Stimulated activated CD8-positive, alpha-beta memory T cell treated with anti-CD3 and anti-CD28 coated beads, Interleukin-15, amount 100 ng/mL, for 4 hours (primary cell): ENCODE measurements at places on chromosomes 6 and 20.

DNA sequence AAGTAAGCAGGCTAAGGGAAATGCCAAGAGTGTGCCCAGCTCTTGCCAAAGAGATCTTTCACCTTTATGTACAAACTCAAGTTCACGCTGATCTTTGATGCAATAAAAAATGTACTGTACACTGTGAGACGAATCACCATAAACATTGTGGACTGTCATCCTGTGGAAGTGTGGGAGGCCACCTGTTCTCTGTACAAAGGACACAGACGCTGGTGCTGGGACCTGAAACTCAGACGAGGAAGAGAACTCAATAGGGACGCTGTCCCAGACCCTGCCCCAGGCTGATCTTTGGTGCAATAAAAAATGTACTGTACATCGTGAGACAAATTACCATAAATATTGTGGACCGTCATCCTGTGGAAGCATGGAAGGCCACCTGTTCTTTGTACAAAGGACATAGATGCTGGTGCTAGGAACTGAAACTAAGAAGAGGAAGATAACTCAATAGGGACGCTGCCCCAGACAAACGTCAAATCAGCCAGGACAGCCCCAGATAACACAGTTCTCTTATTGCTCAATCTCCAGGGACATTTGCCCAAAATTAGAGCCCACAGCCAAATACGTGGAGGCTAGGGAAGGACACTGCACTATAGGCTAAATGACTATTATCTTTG lies 312.7 kb upstream of the SGK1 start:
- DNase-seq = no peak

DNA sequence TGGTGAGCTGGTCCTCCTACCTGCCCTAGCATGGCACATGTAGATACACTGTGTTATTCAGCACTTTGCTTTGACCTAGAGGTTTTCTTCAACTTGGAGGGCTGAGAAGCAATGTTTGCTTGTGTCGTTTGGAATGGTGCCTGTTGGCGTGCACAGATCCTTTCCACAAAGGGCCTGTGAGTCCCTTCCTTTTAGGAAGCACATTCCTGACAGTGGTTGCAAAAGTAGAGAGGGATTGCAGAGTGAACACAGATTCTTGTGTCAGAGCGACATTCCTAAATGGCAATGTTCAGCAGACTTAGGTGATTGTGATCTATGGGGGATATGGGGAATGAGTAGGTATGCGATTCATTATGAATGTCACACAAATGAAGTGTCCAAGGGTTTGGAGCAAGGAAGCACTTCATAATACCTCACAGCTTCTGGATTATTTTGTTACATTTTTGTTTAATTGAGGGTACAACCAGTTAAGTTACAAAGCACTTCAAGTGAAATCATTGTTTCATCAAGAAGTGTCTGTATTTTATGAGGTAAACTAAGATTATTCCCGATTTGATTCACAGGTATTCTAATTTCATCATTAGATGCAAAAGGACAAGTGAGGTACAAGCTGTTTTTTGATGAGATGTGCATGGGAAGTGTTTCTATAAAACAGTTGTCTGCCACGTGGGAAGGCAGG lies 713 bp upstream of the RNF144B start:
- DNase-seq = no peak

DNA sequence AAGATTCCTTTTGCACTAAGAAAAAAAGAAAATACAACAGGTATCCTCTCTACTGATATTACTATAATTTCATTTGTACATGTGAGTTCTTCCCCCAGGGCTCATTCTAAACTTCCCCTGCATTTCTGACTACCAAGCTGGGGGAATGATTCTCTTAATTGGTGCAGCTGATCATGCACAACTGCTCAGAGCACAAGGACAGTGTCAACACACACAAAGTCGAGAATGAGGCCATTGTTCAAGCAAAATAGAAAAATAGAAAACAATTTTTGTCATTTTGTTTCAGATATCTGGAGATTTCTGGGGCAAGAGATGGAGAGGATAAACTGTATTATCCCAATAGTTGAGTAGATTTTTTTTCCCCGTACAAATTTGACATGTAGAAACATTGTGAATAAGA lies 236.3 kb downstream of the HAO1 start:
- no peak for DNase-seq

GRCh38 chr6:10970731-10971130 lies 73.4 kb downstream of the ELOVL2 start:
- no peak for DNase-seq

DNA sequence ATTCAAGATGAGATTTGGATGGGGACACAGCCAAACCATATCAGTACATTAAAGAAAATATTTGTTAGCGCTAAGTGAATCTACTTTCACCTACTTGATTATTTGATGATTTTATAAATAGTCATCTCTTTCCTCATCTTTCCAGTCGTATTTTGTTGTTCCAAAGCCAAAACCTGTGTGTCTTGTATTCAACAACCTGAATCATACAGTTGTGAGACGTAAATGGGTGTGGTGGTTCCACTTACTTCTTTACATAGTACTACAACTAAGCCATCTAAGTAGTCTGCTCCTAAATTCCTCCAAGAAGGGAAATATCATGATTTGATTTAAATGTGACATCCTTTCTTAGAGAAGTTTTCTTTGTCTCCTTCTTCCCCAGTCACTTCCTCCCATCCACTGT lies 132.8 kb downstream of the ESR1 start:
- no peak for DNase-seq

DNA sequence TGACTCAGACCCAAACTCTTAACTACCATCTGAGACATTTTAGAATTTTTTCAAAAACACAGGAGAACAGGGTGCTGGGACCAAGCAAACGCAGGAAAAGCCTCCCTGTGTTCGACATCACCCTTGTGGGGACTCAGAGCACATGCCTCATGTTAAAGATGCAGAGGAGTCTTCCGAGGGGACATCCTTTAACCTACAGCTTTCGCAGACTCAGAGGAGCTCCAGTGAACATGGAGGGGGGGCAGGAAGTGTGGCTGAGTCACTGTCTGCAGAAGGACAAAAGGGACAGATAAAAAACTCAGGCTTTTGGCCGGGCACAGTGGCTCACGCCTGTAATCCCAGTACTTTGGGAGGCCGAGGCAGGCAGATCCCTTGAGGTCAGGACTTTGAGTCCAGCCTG lies 15.1 kb downstream of the BMP7 start:
- DNase-seq = no peak

- DNase-seq = no peak
Measured at GRCh38 chr20:45704969-45705637, at the start of gene WFDC10B. Gene WFDC10B (minus strand): TSS chr20:45705019. CDS start chr20:45685992, 19,027 bp downstream.

DNA sequence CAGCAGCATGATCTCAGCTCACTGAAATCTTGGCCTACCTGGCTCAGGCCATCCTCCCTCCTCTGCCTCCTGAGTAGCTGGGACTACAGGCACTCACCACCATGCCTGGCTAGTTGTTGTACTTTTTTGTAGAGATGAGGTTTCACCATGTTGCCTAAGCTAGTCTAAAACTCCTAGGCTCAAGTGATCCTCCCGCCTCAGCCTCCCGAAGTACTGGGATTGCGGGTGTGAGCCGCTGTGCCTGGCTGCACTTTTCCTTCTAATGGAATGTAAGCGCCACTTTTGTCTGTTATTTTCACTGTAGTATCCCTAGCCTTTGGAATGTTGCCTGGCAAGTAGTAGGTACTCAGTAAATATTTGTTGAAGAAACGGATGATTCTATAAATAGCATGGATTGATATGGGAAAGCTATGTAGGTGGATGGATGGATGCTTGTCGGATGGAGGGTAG lies 10.4 kb upstream of the TRIB3 start:
- no peak for DNase-seq

DNA sequence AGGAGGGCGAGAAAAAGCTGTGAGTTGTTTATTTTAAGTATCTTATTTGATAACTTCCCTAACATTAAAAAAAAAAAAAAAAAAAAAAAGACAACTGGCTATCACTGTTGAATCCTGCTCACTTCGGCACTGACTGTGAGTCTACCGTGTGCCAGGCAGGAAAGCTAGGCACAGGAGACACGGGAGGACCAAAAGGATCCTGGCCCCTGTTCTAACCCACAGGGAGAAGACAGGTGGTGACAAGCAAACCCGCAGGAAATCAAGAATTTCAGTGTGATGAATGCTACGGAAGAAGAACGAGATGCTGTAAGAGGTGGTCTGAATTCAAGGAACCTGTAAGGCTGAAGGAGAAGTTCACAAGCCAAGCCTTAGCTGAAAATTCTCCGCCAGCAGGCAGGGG lies 94.7 kb upstream of the NFATC2 start:
- DNase-seq = no peak

DNA sequence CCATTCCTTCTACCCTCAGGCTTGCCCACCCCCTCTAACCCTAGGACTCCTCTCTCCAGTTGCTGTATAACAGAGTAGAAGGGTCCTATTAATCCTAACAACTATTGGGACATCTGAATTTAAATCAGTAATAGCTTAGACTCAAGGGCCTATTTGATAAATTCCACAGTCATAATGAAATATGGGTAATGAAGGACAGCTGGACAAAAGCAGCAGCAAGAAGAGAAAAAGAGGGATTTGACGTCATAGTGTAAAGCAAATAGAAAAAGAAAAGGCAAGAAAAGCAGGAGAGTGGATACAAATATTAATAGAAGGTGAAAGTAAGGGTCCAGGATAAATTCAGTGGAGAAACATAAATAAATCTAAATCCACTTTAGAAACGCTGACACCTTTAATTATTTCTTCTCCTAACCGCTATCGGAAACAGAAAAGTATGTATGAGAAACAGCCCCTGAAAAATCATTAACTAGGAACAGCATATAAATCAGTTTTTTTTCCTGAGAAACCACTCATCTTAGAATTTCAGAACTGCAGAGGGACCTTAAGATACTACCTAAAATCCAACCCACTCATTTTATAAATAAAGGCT lies 12.8 kb downstream of the FKBP5 start:
- DNase-seq = no peak

DNA sequence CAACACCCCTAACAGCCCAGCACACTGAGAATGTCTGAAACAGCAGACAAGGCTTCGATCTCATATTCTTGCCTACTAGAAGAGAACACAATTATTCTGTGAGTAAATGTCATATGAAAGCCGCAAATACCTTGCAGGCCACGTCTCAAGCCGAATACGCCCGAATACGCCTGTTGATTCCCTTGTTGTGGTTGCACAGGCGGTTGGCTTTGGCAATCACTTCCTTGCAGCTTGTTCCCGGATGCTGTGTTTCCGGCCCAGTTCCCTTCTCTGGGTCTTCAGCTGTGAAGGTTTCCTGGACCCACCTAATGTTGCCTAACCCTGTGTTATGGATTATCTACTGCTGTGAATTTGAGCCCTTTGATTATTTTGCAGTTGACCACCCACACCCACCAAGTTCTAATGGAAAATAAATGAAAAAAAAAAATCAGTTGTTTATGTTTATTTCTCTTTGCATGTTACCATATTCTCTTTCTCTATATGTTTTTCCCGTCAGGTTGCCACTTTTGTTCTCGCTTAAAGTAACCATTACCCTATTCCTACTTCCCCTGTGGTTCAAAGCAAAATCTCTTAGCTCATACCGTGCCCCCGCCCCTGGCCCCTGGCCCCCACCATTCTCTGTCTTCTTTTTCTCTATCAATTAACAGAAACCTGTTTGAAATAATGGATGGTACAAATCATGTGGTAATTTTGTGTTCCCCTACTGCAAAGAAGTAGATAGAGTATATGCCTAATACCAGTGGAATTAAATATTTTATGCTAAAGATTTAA lies 172.4 kb downstream of the ADGB start:
- DNase-seq = peak; percentile 0

- DNase-seq = no peak
Measured at GRCh38 chr6:10268611-10269310, 146.1 kb downstream of the TFAP2A start.

- DNase-seq = no peak
Measured at GRCh38 chr6:148443798-148444560, 101.3 kb downstream of the SASH1 start.

GRCh38 chr20:43750774-43751166 lies 24.0 kb upstream of the GTSF1L start:
- DNase-seq = no peak

- DNase-seq = no peak
Measured at GRCh38 chr6:61193771-61194170, 1092.3 kb downstream of the KHDRBS2 start.

GRCh38 chr6:142279350-142280180 lies 22.2 kb upstream of the ADGRG6 start:
- DNase-seq = no peak

DNA sequence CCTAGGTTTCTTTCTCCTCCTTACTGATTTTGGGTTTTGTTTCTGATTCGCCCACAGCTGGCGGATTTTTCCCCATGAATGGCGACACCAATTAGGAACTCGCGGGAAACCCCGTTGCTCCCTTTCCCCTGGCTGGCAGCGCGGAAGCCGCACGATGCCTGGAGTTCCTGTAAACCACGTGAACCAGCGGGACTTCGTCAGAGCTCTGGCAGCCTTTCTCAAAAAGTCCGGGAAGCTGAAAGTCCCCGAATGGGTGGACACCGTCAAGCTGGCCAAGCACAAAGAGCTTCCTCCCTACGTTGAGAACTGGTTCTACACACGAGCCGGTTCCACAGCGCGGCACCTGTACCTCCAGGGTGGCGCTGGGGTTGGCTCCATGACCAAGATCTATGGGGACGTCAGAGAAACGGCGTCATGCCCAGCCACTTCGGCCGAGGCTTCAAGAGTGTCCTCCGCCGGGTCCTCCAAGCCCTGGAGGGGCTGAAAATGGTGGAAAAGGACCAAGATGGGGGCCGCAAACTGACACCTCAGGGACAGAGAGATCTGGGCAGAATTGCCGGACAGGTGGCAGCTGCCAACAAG lies 3.2 kb upstream of the SEC23B start:
- no peak for DNase-seq

- DNase-seq = no peak
Measured at GRCh38 chr20:43363506-43363905, 94.2 kb upstream of the SRSF6 start.

GRCh38 chr6:32127409-32127716 lies 683 bp downstream of the ATF6B start:
- no peak for DNase-seq

GRCh38 chr6:7143476-7143974 lies 35.8 kb downstream of the RREB1 start:
- DNase-seq = no peak

- DNase-seq = no peak
Measured at GRCh38 chr6:38141716-38142115, 322.2 kb downstream of the ZFAND3 start.

DNA sequence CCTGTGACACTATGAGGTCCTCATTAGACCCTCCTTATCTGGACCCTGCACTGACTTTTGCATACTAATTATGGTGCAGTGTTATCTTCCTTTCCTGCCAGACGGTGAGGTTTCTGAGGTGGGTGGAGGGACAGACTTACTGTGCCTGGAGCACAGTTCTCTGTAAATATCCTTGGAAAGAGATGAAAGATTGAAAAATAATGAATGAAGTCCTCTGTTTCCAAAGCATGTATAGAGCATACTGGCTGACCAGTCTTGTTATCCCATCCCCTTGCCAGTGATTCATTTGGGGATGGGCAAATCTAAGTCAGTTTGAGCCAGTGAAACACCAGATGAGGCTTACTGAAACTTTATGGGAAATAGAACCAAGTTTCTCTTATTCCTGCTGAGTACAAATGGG lies 152.6 kb upstream of the HDDC2 start:
- DNase-seq = no peak
